ENCODE measurements at places on chromosomes 5 and 9.

DNA sequence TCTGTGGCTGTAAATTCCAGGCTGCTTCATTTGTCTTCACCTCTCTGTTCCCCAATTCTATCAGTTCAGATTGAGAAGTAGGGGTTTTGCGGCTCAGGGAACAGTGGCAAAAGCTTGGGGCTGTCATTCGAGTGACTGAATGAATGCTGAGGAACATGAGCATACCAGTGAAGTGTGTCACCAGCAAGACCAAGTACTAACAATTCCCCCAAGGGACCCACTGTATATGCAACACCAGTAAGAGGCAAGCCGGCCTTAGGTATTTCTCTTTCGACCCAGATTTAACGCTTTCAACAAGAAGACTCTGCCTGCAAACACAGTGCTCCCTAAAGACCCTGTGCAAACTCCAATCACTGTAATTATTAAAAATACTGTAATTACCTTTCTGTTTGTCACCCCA is 25.8 kb downstream of the KLHL3 start:
- no peak for DNase-seq

DNA sequence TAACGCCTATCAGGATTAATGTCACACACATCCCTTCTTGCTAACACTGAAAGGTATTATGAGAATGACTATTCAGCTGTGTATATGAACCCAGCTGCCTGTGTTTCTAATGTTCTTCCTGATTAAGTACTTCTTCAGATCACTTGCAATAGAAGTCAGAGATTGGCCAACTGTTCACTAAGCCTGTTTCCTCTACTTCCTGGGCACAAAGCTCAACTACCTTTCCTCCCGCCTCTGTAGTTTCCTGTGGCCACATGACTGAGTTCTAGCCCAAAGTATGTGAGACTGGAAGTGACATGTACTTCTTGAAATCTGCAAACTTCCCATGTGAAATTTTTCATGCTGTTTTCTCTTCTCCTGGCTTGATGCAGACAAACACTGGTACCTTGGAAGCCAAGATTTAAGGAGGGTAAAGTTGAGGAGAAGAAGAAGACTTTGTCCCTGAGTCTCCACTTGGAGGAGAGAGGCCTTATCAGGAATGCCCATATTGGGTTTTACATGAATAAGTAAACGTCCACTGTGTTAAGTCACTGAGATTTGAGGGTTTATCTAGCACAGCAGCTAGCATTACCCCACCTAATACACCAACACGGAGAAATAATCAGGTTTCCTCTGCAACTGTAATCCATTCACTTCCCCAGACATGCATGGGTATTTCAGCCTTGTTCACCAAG is 58.6 kb downstream of the SLIT3 start:
- DNase-seq = no peak

DNA sequence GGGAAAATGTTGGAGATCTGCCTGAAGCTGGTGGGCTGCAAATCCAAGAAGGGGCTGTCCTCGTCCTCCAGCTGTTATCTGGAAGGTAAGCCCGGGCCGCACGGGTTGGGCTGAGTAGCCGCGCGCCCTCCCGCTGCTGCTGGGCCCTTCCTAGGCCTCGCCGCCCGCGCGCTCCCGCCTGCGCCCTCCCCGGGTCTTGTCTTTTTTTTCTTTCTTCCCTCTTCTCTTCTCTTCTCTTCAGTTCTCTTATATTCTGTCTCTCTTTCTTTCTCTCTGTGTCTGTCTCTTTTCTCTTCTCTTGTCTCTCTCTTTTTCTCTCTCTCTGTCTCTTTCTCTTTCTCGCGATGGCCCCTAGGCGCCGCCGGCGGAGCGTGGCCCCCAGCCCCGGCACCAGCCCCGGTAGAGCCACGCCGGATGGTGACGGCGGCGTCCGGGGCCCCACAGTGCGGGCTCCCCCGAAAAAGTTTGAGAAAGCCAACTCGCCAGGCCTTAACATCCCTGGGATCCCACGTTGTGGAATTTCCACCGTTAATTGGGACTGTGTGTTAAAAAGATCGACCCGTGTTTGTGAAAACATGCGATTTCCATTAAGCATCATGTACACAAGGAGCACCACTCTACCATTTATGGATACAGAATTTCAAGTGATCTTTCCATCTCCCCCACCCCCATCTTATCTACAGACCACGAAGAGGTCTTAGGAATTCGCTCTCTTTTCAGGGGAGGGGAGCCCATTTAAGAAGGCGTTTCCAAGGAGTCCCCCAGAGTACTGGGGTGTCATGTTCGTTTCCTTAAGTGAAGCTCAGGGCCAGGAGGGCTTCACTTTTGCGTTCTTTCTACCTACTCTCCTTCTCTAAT is 616 bp downstream of the ABL1 start:
- DNase-seq = peak; percentile 33

DNA sequence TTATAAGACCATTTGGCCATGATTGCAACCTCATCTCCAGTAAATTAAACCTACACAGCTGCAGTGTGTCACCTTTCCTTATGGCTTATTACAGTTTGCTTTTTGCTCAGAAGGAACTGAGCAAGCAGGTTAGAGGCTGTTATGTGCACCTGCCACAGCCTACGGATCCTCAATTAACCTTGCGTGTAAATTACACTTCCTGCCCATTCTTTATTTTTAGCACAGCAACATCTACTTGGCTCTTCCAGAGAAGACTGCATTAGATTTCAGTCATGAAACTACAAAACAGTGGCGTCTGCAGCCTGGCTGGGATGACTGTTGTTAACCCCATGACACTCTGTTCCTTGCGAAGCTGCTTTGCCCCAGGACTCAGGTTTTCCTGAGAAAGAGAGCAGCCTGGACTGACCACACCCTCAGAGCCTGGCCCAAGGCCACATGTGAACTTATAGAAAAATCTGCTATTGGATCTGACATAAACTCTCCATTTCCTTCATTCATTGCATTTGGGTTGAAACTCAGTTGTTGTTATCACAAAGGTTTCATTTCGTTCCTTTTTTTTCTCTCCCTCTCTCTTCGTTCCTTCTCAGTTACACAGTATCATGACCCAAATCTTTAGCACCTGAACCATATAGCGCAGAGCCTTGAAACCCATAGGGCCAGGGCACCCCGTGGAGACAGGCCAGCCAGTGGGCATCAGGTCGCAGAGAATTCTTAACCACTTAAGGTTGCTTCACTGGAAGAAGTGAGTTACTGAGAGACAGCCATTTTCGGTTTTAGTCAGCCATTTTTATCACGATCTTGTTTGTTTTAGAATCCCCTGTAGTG is 138.6 kb downstream of the PALM2AKAP2 start:
- DNase-seq = peak; percentile 42

- no peak for DNase-seq
Measured at GRCh38 chr5:75681125-75681830, 36.0 kb downstream of the POC5 start.

Data from activated CD4-positive, CD25-positive, alpha-beta regulatory T cell treated with anti-CD3 and anti-CD28 coated beads, Interleukin-2, amount 50 U/mL, for 72 hours (primary cell).